Globus pallidus (tissue), 1 donor: ENCODE measurements at places on chromosomes 16 and 17.
A peak's percentile ranks its signal among the peaks of the same experiment; 100 is the strongest.

GRCh38 chr17:39551879-39552278 is 55.8 kb downstream of the NEUROD2 start:
- no peak for DNase-seq

GRCh38 chr17:80980397-80981061 is 11.1 kb upstream of the CHMP6 start:
- no peak for DNase-seq

GRCh38 chr17:7740481-7741001 is 23.0 kb downstream of the DNAH2 start:
- no peak for DNase-seq

GRCh38 chr16:46916980-46917379 is 32.8 kb downstream of the GPT2 start:
- DNase-seq = no peak

DNA sequence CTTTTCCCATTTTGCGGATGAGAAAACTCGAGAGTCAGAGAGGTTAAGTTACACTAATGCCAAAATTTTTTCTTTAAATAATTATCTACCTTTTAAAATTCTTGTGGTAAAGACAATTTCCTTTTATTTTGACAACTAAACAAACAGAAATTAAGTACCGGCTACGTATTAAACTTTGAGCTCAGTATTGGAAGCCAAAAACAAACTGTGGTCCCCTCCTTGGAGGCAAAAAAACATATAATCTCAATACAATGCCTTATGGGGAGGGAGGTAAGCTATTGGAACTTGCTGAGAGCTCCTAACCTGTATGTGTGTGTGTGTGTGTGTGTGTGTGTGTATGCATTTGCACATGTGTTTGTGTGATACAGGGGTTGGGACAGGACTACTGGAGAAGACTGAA is 2.2 kb downstream of the KRTAP2-4 start:
- DNase-seq = no peak

- DNase-seq = no peak
These were observed 69.5 kb downstream of the CMIP start for GRCh38 chr16:81514041-81514559.

DNA sequence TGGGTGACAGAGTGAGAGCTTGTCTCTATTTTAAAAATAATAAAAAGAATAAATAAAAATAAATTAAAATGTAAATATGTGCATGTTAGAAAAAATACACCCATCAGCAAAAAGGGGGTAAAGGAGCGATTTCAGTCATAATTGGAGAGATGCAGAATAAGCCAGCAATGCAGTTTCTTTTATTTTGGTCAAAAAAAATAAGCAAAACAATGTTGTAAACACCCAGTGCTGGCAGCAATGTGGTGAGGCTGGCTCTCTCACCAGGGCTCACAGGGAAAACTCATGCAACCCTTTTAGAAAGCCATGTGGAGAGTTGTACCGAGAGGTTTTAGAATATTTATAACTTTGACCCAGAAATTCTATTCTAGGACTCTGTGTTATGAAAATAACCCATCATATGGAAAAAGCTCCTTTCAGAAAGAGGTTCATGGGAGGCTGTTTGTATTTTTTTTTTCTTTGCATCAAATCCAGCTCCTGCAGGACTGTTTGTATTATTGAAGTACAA is 8.5 kb downstream of the STH start:
- no peak for DNase-seq

DNA sequence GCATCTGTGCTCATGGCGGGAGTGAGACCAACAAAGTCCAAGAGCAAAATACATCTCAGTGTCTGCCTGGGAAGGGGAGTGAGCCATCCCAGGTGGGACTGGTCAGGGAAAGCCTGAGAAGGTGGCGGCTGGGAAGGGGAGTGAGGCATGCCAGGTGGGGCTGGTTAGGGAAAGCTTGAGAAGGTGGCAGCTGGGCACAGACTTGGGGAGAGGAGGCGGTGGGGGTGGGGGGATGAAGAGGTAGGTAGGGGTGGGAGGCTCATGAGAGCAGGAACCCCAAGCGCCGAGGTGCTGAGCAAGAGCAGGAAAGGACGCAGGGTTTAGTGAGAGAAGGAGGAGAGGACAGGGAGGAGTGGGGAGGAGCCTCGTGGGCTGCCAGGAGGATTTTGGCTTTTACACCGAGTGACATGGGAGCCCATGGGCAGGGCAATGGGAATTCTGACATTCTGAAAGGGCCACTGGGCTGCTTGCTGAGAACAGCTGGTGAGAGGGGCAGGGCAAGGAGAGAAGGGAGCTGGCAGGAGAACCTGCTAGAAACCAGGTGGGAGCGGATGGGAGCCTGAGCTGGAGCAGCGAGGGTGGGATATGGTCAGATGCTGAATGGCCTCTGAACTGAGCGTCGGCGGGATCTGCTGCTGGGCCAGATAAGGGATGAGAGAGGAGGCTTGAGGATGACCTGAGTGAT is 256.1 kb upstream of the RPL38 start:
- no peak for DNase-seq

GRCh38 chr17:8339540-8339939 is at the start of gene ODF4:
TSS of gene ODF4 (plus strand) at chr17:8339840. CDS start at chr17:8340052, 212 bp downstream.
- DNase-seq = no peak

DNA sequence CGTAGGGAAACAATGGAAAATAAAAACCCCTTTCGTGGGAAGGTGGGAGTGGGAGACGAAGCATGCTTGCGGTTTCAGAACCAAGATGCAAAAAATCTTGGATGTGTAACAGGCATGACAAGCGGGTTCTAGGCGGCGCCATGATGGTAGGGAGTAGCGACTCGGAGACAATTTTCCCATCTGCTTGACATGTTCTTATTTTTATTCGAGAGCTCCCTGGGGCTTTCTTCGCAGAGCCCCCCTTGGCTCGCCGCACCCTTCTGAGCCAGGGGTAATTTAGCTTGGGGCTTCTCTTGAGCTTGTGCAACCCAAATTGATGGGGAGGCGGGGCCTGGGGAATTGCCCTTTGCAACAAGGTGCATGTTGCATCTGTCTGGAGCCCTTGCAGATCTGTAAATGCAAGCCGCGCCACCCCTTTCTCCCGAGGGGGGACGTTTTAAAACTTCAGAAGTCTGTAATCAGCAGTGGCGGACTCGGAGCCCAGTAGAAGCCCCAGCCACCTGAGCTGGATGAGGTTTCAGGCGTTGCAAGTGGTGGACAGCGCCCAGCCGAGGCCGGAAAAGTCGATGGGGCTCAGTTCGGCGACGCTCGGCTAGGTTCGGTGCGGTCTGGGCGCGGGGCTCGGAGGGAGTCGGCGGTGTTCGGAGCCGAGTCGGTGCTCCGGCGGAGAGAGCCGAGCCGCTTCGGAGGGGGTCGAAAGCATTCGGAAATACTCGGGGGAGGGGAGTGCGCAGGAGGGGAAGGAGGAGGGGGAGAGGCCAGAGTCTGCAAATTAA is 2.9 kb downstream of the GNAO1 start:
- DNase-seq = peak; percentile 89

DNA sequence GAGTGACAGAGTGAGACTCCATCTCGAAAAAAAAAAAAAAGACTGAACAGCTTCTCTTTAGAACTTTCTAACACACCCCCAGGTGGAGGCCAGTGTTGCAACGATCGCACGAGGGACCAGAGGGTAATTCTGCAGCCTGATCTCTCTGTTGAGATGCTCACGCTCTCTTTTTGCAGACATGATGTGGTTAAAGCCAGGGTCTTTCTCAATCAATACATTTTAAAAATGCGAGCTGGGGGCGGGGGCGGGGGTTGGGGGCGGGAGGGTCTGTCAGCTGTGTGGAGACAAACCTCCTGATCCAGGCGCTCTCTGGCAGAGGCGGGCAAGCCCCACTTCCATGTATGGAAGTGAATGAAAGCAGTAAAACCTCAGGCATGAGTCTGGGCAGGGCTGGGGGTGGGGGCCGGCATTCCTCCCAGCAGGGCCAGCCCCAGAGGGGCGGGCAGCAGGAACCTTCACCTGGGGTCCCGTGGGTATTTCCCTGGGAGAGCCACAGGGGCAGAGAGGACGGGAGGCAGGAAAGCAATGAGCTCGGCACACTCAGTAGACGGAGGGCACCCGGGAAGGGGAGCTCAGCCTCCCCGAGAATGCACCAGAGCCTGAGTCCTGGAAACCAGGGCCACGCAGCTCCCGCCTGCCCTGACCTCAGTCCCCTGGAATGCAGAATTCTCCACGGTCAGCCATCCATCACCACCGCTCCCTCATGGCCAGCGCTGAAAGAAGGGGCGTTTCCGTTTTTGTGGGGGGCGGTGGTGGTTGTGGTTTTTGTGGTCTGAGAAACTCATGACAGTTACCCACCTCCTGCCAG is 28.0 kb downstream of the NXN start:
- DNase-seq = no peak

DNA sequence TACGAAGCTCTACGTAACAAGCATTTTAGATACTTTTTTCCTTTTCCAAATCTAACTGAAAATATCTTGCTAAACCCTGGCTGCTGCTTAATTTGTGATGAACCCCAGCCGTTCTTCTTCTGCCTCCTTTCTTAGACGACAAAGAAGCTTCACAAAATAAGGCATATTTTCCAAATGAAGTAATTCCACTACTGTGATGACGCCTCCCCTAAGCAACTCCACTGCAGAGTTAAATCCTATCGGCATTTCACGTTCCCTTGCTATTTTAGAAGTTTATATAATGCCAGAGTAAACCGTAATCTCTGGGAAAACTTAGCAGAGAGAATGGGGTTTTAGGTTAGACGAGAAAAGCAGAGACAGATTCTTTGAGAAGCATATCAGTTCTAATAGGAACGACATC is 683.1 kb upstream of the SALL1 start:
- DNase-seq = no peak

GRCh38 chr16:68793401-68793857 is 49.9 kb upstream of the TANGO6 start:
- DNase-seq = no peak

DNA sequence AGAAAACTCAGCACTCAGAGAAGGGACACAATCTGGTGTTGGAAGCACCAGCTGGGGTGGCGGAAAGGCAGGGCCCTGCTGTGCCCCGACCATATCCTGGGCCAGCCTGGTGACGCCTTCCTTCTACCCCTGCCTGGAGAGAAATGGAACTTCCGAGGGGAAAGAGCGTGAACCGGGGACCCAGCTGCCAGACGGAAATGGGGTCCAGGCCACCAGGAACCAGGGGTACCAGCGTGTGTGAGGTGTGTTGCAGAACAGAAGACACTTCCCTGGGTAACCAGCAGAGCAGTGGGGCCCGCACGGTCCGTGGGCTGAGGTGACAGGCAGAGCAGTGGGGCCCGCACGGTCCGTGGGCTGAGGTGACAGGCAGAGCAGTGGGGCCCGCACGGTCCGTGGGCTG is 6.8 kb downstream of the RAB40B start:
- no peak for DNase-seq

GRCh38 chr17:68356520-68356919 is 65.2 kb downstream of the ARSG start:
- no peak for DNase-seq

DNA sequence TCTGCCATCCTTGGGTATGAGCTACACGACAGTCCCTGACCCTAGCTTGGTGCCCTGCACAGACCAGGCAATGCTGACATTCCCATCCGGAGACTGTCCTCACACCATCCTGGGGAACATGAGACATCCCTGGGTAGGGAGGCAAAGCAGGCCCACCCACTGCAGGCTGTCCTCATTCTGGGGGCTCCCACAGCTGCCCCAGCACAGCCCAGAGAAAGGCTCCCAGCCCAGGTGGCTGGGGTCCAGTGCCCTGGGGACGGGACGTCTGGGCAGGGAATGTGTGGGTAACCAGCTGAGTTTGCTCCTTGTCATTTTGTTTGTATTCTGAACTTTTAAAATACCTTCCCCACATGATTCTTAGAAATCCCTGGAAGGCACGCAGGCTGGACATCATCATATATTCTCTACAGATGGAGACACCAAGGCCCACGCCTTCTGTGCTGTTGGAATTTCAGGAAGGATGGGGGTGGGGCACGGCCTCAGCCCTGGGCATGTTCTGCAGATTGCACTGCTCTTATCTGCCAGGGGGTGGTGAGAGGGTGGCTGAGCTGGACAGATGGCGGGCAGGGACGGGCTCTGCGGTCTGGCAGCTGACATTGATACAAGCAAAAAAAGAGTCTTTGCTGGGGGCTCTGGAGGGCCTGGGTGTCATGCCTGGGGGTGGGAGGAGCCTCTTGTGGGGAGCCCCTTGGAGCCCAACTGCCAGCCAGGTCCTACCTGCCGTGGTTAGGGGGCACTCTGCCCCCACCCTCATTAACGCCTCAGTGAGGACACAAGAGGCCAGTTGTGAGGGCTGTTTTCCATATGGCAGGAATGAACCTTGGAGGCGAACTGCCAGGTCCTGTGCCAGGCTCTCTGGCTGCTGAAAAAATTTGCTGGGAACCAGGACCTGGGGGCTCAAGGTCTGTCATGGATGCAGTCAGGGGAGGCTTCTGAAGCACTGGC is 28.4 kb downstream of the LRRC75A start:
- no peak for DNase-seq

DNA sequence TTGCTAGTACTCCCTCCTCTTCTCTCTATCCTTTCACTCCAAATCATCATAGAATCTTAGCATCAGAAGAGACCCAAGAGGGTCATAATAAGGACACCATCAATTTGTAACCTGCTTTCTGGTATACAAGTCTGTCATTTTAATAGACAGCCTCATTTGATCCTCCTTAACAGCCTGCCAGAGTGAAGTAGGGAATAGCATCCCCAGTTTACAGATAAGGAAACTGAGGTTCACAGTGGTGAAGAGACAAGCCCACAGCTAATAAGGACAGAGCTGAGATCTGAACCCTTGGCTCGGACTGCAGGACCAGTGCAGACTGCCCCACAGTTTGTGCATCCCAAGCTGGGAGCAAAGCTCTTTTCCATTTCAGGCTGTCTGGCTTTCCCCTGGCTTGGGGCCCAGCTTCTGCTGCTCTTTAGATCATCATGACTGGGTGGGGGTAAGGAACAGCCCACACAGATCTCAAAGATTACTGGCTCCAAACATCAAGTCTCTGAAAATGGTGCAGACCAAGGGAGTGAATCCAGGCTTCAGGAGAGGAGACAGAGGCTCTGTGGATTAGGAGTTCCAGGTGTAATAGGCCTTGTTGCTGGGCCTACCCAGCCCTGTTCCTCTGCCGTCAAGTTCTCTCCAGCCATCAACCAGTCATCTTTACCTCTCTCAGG is 10.3 kb upstream of the IGFBP4 start:
- DNase-seq = no peak

GRCh38 chr16:27202923-27203506 is 311 bp upstream of the KDM8 start:
- no peak for DNase-seq

DNA sequence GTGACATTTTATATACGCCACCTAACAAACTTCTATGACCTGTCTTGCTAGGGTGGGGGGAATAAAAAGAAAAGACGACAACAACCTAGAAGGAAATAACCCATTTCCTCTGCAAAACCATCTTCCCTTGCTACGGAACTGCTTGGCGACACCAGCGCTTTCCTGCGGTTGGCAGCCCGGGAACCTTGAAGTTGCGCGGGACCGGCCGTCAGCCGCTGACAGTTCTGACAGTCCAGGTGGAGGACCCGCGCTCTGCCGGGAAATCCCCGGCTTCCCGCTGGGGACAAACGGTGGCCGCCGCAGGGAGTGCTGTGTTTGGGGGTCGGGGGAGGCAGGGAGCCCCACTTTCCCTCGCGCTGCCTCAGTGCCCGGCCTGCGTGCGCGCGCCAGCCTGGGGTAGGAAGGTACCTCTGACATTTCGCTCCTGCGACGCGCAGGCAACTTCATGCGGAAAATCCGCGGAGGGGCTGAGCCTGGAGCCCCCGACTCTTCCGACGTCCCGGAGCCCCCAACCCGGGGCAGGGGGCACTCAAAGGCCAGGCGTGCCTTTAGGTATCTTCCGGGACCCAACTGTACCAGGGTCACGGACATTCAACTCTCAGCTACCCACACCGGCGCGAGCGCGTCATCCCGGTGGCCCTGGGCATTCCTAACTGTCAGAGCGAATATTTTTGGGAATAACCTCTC is 516 bp downstream of the SLC16A6 start:
- DNase-seq = no peak
